ENCODE measurements at places on chromosomes 1 and 21.

GRCh38 chr1:228445490-228445842, 28.8 kb upstream of the TRIM17 start:
- DNase-seq, result no peak

DNA sequence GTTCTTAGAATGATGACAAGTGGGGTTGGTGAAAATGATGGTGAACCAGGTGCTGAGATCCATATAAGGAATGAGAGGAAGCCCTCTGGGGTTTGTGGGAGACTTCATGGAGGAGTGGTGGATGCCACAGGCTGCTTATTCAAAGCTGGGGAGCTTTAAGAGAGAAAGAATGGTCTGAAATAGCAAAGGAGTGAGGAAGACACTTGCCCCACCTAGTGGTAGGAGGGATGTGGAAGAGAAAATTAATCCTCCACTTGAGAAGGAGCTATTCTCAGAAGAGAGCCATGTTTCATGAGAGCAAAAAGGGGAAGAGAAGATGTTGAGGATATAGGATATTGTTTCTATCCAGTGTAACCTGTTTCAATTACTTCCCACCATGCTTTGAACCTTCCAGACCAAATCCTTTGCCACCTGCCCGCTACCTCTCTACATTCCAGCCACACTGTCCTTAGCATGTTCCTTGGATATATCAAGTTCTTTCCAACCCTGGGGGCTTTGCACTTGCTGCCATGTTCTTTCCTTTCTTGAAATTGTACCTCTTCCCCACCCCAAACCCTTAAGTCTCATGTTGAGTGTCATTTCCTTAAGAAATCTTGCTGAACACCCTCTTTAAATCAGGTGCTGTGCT, 19.6 kb upstream of the ZNF648 start:
- no peak for DNase-seq

DNA sequence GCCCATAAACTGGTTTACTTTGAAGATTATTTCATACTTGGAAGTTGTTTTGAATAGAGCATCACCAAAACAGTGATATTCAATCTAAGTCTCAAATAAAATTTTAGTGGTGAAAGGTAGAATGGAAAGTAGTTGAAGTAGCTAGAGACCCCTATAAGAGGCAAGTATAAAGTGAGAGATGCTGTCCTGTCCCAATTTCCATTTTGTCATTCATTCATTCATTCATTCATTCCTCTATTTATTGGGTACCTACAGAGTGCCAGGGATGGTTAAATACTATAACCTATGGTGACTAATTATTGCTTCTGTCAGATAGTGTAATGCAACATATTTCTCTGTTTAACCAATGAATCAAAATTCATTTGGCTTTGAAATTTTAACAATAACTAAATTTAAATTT, 32.7 kb downstream of the RRAGC start:
- DNase-seq, result no peak

GRCh38 chr1:183630748-183631147, 4.8 kb downstream of the ARPC5 start:
- no peak for DNase-seq
